Stimulated activated effector memory CD8-positive, alpha-beta T cell treated with anti-CD3 and anti-CD28 coated beads, Interleukin-12 subunit alpha, Interleukin-12 subunit beta, amount 100 ng/mL, for 72 hours (primary cell): ENCODE measurements at places on chromosomes 4 and X.

- no peak for DNase-seq
These were observed 24.8 kb downstream of the RTL9 start for GRCh38 chrX:110383414-110383813.

- DNase-seq = no peak
These were observed 90.6 kb upstream of the STOX2 start for GRCh38 chr4:183814461-183814860.

DNA sequence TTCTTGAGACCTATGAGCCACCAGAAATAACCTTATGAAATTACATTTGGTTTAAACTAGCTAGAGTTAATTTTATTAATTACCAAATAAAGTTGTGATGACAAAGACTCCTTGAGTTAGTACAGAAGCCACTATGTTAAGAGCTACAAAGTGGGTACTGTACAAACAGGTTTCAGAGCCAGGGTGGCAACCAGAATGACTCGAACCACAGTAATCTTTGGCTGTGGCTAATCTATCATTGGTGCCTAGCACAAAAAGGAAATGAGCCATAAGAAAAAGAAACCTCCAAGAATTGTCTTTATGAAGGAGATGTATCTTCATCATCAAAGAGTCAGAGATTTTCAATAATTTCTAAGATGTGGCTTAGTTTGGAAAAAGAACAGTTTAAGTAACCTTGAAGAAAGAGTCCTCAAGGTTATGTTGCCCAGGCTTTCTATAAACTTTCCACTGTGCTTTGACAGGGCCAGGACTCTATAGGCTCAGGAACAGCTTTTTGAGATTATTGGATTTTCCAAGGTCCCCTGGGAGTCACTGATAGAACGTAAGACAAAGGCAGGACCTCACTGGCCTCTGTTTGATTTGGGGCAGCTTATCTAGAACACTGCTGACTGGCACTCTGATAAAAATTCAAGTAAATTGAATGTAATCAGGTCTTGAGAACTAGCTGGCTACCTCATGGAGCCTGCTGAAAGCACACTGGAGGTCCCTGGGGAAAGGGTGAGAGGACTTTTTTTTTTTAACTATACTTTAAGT, 777.7 kb downstream of the STIM2 start:
- DNase-seq = no peak

GRCh38 chr4:153151535-153152455, 52.4 kb upstream of the TRIM2 start:
- no peak for DNase-seq

DNA sequence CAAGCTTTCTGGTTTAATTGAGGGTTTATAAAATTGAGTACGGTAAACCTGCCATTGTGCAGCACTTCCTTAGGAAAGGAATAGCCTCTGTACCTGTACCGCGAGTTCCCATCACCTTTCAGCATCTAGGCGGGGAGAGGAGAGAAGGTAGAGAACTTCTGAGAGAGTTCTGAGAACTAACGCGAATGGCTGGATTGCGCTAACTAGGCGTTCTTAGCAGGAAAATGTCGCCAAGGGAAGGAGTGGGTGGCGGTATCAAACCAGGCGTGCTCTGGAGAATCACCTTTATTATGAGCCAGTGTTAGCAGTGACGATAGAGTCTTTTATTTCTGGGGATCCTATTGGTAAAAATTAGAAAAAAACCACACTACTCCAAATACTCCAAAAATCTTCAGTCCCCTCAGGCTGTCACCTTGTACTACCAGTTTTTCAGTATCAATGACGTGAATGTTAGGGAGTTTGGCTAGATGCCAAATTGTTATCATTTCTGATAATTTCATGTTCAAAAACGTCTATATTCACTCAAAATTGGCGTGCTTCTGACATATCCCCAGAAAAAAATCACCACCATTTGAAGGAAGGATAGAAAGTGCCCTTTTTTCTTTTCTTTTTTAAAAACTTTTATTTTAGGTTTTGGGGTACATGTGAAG, 1.4 kb downstream of the UGT8 start:
- DNase-seq = no peak

DNA sequence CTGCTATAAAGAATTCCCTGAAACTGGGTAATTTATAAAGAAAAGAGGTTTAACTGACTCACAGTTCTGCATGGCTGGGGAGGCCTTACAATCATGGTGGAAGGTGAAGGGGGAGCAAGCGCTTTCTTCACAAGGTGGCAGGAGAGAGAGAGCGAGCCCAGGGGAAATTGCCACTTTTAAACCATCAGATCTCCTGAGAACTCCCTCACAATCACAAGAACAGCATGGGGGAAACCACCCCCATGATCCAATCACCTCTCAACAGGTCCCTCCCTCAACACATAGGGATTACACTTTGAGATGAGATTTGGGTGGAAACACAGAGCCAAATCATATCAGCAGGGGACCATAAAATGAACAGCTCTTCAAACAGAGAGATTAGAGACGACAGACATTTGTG, 198.6 kb downstream of the MAGEB5 start:
- no peak for DNase-seq

- no peak for DNase-seq
These were observed 2201.2 kb downstream of the ARAP2 start for GRCh38 chr4:34043131-34043530.

- DNase-seq = no peak
These were observed 35.9 kb downstream of the MAGEA1 start for GRCh38 chrX:153214934-153215333.

- peak; percentile 15 for DNase-seq
These were observed 25.9 kb downstream of the NOP14 start for GRCh38 chr4:2937146-2937857.

DNA sequence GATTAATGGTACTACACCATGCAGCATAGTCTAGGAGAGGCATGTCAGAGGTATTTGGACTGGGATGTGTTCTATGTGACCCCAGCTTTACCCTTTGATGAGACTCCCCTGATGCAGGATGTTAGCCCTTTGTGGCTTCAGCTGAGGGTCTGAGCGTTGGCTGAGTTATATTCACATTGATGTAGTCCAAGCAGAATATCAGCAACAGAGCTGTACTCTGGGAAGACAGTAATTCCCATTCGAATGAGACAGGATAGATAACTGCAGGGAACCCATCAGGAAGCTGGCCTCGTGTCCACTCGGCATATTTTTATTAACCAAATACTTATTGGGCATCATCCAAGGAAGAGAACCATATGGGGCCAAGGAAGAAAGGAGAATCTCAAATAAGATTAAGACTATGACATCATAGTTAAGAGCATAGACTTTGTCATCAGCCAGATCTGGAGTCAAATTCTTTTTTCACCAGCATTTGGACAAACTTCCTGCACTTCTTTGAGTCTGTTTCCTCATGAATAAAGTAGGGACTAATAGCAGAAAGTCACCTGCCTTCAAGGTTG, 198.1 kb downstream of the SOWAHB start:
- no peak for DNase-seq

- DNase-seq = no peak
These were observed 551.5 kb upstream of the PITX2 start for GRCh38 chr4:111174331-111174730.

- DNase-seq = peak; percentile 29
These were observed 219.9 kb downstream of the SHOX start for GRCh38 chrX:850471-850916.

- DNase-seq = no peak
These were observed 138.0 kb upstream of the FAM9B start for GRCh38 chrX:9171841-9172463.

DNA sequence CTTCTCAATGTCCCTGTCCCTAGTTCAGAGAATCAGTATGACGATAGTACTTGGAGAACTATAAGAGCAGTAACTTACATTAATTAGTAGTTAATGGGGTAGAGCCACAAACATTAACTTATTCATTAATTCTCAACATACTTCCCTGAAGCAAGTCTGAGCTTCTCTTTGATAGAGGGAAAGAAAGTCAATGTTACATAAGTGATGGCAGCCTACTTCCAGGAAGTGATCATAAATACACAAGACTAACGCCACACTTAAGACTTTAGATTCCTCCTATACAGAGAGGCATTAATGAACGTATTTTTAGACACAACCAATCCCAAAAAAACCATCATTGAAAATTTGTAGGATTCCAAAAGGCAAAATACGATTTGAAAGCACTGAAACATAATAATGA, 33.8 kb downstream of the TSPAN5 start:
- DNase-seq = no peak

- DNase-seq = no peak
These were observed 576.4 kb upstream of the SLIT2 start for GRCh38 chr4:19675172-19675811.

- no peak for DNase-seq
These were observed 72.0 kb downstream of the RGS12 start for GRCh38 chr4:3364634-3365314.

DNA sequence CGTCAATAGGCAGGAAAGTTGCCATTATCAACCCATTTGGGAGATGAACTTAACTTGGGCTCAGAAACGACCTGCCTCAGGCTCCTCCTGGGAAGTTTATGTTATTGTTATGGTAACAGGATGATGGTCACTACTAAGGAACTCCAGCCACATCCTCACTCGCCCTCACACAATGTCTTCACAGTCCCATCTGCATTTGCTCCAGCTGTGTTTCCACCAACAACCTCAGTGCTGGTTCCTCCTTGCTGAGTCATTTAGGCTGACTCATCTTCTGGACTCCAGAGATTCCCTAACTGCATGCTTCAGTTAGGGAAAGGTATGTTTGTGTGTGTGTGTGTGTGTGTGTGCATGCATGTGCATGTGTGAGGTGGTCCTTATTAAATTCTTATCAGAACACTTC, 293.4 kb upstream of the BOD1L1 start:
- DNase-seq = no peak

DNA sequence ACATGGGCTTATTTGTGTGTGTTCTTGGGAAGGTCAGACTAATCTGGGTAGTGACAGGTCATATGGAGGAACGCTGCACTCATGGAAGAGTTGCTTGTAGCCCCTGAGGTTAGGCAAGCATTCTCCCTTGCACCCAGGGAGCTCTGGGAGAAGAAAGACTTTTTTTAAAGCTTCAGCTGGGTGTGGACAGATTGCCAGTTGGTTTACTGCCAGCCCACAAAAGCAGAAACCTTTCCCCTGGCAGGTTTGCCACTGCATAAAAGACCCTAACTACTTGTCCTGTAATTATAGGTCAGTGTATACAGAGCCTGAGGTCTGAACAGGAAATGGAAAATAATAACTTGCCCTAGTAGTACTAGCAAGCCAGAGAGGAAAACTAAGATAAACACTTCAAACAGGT, 7.4 kb upstream of the NFKB1 start:
- DNase-seq = no peak

GRCh38 chr4:57132743-57133137, 22.6 kb upstream of the IGFBP7 start:
- no peak for DNase-seq

DNA sequence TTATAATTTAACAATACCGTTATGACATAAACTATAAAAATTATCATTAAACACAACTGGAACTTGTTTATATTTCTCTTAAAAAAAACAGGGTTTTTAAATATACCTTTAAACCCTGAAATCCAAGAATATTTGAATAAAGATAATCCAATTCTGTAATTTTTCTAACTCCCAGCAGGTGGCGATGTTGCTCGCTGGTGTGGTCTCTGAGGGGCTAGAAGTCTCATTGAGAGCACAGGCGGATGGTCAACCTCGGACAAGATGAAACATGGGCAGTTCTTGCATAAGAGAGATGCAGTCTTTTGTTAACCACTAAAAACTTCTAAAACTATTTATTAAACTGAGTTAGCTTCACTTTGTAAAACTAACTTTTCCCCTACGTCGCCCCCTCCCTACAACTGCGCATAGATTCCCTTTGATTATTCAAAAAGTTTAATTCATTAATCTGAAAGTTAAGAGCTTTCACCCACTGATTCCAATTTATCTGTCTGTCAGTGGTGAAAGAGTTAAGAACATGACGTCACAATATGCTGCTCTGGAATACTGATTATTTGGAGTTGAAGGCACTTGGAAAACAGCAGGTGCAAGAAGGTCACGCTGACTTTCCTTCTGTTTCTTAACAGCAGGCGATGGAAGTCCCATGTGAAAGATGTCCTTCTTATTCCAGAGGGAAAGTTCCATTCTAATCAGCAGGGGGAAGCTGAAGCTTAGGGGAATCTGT, 29.5 kb downstream of the DMP1 start:
- DNase-seq = peak; percentile 9

GRCh38 chrX:9500584-9500983, 35.7 kb downstream of the TBL1X start:
- no peak for DNase-seq

GRCh38 chr4:1023075-1023640, 11.7 kb downstream of the FGFRL1 start:
- no peak for DNase-seq

- DNase-seq = no peak
These were observed 176.7 kb downstream of the SH3BGRL start for GRCh38 chrX:81378560-81378959.

DNA sequence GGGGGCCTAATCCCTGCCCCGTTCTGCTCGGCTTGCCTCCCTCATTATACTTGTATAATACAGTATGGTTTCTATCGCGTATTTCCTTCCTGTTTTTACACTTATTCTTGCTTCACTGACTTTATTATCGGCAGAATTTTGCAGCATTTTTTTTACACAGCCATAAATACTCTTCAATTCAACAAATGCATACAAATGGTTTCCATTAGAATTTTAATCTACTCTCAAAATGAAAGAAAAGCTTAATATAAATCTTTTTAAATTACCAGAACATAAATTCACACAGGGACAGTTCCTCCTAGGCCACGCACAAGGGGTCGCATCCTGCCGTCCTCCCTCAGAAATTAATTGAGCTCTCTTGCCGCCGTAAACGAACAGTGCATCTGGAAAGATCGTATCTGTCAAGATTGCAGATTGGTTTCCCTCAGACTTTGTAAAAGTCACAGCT, 42.9 kb downstream of the DCTD start:
- DNase-seq = no peak

DNA sequence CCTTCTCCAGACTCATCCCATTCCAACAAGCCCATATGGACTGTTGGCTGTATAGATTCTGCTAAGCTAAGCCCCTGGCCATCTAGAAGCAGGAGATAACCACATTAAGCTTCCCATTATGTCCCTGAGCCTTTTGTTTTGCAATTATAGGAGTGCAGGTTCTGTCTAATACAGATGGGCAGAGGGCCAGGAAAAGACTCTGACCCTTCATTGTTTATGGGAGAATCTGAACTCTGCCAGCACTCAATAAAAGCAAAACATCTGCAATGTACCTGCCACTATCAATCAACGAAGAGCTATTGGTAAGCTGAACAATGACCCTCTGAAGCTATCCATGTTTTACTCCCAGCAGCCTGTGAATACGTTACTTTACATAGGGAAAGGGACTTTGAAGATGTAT, 207.3 kb upstream of the CLNK start:
- no peak for DNase-seq

GRCh38 chr4:116180157-116180601, 905.2 kb downstream of the TRAM1L1 start:
- no peak for DNase-seq

- DNase-seq = no peak
These were observed 30.1 kb downstream of the P2RY8 start for GRCh38 chrX:1506916-1507315.

DNA sequence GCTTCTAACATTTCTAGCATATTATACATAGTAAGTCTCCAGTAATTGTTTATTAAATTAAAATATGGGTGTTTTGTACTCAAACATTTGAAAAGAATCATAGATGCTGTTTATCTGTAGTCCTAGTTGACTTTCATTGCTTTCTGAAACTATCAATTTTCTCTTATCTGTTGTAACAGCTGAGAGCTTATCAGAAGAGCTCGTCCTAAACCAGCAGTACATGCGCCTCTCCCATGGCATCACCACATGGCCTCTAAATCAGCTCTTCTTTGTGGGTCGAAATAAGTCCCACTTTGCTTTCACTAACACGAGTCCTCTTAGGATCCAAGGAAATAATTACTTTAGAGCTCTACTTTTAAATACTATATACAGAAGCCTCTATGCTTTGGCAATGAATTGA, 55.1 kb downstream of the PPP3CA start:
- no peak for DNase-seq

- DNase-seq = no peak
These were observed 119.2 kb upstream of the STIM2 start for GRCh38 chr4:26741491-26741871.
